AG04449 (cell line): ENCODE measurements at places on chromosomes 4 and X.

- DNase-seq, result no peak
Measured at GRCh38 chr4:113607147-113607720, 154.3 kb downstream of the CAMK2D start.

DNA sequence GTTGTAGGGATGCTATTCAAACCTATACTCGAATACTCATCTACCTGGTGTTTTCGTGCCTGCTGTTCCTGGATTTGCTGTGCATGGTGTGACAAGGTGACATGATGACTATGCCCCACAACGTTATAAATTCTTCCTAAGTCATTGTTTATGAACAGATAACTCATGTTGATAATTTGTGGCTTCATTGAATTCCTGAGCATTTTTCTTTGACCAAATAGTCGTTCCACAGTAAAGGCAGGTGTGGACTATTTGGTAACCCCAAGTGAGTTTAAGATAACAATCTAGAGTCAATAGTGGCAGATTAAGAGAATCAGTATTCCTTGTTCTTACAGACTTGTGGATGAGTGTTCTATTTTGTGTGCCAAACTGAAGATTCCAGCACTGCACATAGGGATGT, 59.9 kb downstream of the SNX25 start:
- DNase-seq, result no peak

DNA sequence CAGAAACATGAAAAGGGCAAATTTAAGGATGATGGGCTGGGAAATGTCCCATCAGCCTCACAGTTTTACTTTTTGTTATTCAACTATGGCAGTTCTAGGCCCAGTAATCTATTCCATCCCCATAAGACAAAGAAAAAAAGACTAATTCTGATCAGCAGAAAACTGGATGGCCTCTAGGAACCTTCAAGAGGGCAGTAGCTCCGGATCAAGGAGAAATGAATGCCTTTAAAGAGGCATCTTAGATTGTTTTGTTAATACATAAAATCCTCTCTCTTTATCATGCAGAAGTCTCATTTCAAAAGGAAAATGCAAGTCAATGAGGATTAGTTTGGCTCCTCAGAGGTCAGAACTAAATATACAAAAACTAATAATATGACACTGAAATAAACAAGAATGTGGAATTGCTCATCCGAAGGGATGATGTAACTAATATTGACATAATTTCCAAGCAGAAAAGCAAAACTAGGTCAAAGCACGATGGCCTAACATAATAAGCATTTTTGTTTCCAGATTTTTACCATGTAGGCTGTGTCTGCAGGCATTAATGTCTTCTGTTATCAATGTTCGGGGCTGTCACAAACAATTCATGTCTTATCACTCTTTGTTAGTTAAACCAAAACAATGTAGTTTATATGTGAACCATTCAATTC, 8.8 kb downstream of the MID1 start:
- DNase-seq, result no peak

GRCh38 chrX:43328358-43328946, 327.6 kb upstream of the MAOA start:
- DNase-seq, result no peak

- no peak for DNase-seq
Measured at GRCh38 chr4:171639540-171639939, 173.7 kb upstream of the GALNTL6 start.

- no peak for DNase-seq
Measured at GRCh38 chr4:28357990-28358389, 1497.3 kb downstream of the STIM2 start.

- no peak for DNase-seq
Measured at GRCh38 chrX:40177117-40177430, 79.3 kb upstream of the BCOR start.

GRCh38 chr4:8352368-8353157, 83.0 kb downstream of the HTRA3 start:
- no peak for DNase-seq

GRCh38 chrX:100477958-100478357, 67.9 kb upstream of the PCDH19 start:
- DNase-seq, result no peak

GRCh38 chrX:17052793-17053192, 106.3 kb downstream of the REPS2 start:
- no peak for DNase-seq

DNA sequence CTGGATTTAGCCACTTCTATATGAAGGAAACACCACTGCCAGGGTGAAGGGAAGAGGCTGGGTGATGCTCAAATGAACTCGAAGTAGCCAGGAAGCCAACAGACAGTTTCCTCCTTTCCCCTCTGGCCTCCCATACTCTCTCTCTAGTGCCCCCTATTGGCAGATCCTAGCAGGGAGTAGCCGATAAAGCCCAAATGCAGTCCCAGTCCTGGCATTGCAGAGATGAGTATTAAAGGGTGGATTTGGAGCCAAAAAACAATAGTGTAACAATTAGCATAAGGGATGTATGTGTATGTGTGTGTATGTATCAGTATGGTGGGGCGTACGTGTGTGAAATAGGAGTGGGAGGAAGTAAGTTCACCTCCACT, 213.8 kb upstream of the LDB2 start:
- no peak for DNase-seq

DNA sequence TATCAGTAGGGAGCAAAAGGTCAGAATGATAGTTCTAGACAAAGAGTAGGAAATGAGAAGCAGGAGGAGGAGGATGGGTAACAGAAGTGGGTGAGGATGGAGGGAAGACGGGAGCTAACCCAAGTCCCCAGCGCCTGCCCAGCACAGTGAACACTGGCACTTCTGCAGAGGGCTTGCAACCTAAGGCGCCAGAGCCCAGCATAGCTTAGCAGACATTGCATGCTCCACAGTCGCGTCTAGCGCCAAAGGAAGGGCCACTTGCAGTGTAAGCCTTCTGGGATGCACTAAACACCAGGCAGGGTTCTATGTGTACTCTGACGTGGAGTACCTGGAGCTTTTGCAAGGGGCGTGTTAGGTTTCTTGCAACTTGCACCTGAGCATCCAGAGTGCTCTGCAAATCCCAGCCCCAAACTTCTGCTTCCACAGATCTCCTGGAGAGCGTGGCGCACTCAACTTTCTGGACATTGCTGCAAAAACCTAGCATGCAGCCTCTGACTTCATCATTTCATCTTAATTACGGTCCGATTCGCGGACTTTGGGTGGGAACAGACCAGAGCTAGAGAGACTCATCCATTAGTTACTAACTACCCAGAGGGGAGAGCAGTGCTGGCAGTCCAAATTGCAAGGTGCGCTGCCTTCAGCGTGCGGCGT, 46.5 kb upstream of the NKAP start:
- no peak for DNase-seq

DNA sequence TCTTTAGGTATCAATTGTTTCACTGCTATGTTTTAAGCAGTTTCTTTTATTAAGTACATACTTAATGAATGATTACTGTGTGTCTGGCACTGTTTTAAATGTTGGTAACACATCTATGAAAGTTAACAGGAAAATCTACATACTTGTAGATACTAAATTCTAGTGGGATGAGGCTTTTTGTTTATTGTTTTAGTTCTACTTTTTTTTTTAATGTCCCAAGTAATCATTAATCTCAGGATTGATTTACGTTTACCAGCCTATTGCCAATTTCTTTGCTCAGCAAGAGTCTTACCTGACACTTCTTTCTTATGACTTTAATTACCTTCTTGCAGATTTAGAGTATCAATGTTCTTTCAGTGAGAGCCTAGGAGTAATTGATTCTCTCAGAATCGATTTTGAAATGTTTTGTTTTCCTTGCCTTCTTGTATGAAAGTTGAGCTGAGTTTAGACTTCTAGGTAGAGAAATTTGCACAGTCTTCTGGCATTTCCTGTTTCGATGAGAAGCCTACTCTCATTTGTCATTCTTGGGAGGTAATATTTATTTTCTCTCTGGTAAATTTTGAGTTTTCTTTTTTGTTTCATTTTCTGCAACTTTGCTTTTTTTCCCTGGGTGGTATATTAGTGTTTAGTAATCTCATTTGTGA, 235.2 kb upstream of the ANKRD50 start:
- DNase-seq, result no peak

- no peak for DNase-seq
Measured at GRCh38 chrX:97260679-97261078, 377.0 kb downstream of the RPA4 start.

- no peak for DNase-seq
Measured at GRCh38 chr4:26450418-26450817, 39.9 kb downstream of the CCKAR start.

DNA sequence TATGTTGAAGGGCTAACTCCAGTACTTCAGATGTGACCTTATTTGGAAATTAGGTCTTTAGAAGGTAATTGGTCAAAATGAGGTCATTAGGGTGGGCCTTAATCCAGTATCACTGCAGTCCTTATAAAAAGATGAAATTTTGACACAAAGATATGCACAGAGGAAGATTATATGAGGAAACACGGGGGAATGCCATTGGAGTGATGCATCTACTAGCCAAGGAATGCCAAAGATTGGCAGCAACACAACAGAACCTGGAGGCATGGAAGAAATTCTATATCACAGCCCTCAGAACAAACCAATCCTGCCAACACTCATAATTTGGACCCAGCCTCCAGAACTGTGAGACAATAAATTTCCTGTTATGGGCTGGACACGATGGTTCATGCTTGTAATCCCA, 17.6 kb downstream of the TRIM61 start:
- no peak for DNase-seq

- DNase-seq, result no peak
Measured at GRCh38 chr4:121071640-121072223, 603 bp downstream of the NDNF start.

DNA sequence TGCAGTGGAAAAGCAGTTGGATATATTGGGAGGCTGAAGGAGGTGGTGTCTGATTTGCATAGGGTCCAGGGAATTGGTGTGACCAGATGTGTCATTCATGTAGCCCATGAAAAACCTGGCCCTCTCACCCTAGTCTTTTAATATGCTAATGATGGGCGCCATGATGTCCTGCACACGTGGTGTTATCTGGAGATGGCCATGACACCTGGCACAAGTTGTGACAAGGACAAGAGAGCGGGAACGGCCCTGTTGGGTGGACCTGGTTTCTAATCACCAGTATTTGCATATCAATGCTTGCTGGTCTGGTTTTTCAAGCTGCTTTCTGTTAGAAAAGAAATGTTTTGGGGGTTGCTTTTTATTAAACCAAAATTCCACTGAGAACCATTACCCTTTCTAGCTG, 87.4 kb downstream of the ZXDA start:
- no peak for DNase-seq

- DNase-seq, result no peak
Measured at GRCh38 chr4:143383005-143383574, 46.4 kb downstream of the GAB1 start.

DNA sequence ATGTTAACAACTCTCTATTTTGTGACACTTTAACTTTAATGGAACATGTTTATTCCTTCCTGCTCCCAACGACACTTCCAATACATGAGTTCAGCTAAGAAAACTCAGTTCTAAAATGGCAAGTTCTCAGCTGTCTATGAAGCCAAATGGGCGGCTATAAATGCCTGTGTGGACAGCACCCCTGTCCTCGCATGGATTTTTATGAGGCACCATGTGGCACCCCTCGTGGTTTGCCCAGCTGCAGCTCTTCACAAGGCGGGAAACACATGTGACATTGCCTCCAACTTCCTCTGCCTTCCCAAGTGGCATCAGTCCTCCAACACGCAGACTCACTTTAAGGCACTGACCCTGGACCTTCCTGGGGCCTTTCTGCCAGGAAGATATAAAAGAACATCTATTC, 48.0 kb downstream of the SH3RF1 start:
- no peak for DNase-seq

GRCh38 chrX:69133921-69134542, 31.2 kb downstream of the PJA1 start:
- DNase-seq, result no peak

DNA sequence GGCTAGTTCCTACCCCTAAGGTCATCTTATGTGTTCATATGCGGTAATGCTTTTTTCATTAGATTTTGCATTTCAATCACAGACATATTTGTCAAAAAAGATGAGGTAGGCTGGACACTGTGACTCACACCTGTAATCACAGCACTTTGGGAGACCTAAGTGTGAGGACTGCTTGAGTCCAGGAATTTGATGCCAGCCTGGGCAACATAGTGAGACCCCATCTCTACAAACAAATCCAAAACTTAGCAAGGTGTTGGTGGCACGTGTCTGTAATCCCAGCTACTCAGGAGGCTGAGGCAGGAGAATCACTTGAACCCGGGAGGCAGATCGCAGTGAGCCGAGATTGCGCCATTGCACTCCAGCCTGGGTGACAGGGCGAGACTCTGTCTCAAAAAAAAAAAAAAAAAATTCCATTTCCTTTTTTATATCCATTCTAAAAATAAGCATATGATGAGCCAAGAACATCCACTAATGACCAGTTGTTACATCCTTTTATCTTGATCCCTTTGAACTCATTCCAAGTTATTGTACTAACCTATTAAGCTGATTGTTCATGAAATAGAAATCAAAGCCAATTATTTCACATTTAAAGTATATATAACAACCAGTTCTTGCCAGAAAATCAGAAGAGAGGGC, 23.4 kb downstream of the PGAM4 start:
- DNase-seq, result no peak

- peak; percentile 23 for DNase-seq
Measured at GRCh38 chrX:10926891-10927290, 184.2 kb upstream of the HCCS start.

- no peak for DNase-seq
Measured at GRCh38 chr4:924107-925096, 7.7 kb downstream of the GAK start.

GRCh38 chrX:51896626-51897025, 3.2 kb downstream of the MAGED1 start:
- DNase-seq, result no peak

- no peak for DNase-seq
Measured at GRCh38 chr4:184432127-184432922, 42.0 kb downstream of the IRF2 start.

DNA sequence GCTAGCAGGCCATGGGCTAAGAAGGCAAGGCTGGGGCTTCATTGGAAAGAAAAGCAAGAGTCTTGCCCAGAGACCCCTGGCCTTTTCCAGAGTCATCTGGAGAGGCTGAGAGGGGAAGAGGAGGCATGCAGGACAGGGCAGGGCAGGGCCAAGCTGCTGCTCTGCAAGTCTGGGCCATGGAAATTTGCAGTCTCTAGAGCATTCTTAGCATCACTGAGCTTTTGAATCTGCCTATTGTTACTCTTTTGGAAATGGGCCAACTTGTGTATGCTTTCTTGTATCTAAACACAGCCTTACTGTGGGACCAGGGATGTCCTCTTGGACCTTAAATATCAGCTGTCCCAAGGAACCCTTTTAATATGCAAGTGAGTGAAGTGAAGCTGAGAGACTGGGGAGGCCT, 560.5 kb downstream of the MID1IP1 start:
- DNase-seq, result no peak

GRCh38 chrX:136584545-136584944, 52.5 kb downstream of the VGLL1 start:
- no peak for DNase-seq
